ENCODE measurements at places on chromosomes 16 and 17.

DNA sequence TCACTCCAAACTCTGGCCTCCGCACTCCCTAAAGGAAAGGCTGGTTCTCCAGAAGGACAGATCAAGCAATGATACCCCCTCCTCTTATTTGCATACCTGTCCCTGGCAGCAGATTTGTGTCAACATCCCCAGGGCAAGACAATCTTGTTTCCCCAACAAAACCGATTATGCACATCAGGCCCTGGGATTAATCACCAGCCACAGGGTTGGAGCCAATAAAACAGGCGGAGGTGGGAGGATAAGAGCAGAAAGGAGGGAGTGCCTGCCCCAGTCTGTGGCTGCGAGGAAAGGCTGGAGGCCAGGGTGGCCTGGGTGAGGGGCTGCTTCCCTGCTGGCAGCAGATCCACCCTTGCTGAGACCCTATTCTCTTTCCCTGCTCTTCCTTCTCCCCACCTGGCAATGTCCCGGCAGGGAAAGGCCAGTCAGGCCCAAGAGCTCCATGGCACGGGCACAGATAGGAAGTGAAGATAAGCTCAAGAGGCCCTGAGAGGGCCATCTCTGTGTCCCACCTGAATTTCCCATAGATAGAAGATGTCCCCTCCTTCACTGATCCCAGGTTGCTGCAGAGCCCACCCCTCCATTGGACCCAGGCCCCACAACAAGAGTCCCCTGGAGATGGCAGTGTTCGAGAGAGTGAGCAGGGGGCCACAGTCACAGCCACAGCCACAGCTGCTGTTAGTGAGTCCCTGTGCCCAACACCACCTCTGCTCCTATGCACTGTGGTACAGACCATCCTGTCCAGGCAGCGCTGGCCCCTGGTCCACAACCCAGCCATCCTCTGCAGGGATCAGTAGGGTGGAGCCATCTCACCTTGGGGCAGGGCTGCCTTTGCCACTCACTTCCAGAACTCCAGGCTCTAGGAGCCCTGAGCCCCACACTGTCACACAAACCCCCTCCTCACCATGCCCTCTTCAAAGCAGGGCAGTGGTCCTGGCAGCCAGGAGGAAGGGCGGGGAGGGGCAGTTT, 137.5 kb downstream of the SDK2 start:
- no peak for DNase-seq

- DNase-seq: no peak
Observed at GRCh38 chr17:59669411-59669810, 37.8 kb downstream of the PTRH2 start.

GRCh38 chr17:29383686-29384085, 6.5 kb upstream of the TAOK1 start:
- no peak for DNase-seq

DNA sequence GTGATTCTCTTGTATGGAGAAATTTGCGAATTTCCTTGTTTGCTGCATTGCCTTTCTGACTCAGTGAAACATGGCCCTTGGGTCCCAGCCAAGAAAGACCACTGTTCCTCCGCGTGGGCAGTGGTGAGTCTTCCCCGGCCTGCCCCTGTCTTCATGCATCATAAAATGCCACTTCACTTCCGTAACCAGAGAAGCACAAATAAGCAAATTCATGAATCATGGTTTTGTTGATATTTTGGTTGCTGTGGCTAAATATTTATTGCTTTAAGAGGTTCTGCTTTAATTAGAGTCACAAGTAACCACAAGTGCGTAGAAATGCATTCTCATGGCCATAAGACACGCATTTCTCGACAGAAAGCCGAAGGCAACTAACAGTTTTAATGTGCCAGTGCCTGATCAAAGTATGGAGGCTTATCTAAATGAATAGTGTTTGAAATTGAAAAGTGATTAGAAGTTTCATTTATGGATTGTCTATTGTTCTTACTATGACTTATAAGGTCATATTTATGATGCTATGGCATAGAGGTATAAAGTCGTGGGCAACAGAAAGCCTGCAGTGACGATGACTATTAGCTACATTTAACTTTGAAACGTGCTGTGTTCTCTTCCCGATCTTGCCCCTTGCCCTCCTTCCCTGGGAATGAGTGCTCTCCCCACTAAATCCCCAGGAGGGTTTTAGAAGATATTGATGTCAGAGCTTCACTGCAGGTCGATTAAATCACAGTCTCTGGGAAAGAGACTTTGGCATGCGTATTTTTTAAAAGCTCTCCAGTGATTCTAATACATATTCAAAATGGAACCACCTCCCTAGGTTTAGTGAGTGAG, 76.0 kb downstream of the WIPI1 start:
- DNase-seq: peak; percentile 63

DNA sequence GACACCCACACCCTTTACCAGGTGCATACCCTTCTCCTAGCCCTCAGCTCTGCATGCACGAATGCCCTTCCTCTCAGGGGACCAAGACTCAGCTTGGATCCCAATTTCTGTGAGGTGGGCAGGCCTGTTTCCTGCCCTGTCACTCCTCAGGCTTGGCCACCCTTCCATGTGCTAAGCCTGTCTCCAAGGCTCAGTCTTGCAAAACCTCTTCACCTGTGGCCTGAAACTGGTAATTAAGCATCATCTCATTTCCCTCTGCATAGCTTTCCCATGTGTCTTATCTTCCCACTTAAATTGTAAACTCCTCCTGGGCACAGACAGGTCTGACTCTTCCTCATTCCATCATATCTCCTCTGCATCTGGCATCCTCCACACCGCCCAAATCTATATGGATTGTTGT, 31.0 kb upstream of the SMPD3 start:
- no peak for DNase-seq
